ENCODE measurements at places on chromosomes 6 and 20.
A peak's percentile ranks its signal among the peaks of the same experiment; 100 is the strongest.

DNA sequence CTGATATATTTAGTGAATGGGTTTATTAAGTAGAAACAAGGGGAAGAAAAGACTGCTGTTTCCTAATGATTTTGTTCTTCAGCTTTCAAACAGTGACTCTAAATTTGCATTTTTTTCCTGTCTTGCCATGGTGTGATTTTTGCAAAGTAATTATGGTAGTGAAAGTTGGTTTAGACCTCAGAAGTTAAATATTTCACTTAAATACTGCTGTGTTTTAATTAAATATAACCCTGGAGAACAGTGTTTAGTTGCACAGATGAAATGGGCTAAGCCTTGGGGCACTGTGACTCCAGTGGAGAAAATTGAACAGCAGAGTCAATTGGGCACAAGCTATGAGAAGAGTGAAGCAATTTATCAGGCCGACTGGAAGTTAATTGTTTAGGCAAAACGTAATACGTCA lies 111.1 kb upstream of the MCHR2 start:
- peaks cover 7% of the 10 kb centered on the region for H3K27me3 ChIP-seq
- DNase-seq, result no peak
- no peaks in the 10 kb centered on the region for H3K36me3 ChIP-seq
- H3K4me3 ChIP-seq, result no peak overlapping the region

DNA sequence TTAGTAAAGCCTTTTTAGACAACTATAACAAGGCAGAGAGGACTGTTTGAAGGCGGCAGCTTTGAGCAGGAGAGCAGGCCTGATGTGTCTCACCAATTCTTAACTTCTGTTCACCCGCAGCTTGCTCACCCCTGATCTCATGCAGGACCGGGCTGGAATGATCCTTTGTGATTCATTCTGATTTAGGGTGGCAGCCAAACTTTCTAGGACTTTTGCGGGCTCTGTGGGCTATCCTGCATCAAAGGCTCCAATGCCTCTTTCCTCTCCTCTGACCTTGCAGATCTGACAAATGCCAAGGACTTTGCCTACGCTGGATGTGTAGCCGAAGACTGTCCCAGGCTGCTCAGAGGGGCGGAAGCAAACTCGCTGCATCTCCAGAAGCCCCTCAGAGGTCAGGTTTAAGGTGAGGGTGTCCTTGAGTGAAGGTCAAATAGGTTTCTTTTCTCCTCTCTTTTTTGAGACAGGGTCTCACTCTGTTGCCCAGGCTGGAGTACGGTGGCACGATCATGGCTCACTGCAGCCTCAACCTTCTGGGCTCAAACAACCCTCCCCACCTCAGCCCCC lies 72.3 kb downstream of the VEGFA start:
- H3K27me3 ChIP-seq, result no peaks in the 10 kb centered on the region
- H3K27ac ChIP-seq, result no peak overlapping the region
- H3K36me3 ChIP-seq, result no peaks in the 10 kb centered on the region
- no peak for DNase-seq

DNA sequence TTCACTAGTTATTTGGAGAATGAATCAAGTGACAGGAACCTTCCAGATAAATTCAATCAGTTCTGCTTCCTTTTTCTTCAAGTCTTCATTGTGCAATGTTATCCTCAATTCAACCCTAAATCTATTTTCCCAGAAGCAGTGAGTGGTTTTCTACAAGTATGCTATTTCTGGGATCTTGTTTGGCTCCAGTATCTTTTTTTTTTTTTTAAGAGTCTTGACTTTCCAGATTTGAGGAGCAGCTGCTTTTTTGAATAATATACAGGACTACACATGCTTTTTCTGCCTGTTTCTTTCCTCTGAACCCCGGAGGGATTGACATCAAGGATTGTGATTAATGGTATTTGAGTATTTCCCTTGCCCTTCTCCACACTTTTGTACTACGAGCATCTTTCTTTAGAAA lies 339.2 kb upstream of the JAG1 start:
- no peaks in the 10 kb centered on the region for H3K36me3 ChIP-seq
- H3K4me3 ChIP-seq, result no peak overlapping the region
- H3K27me3 ChIP-seq, result no peaks in the 10 kb centered on the region
- H3K4me1 ChIP-seq, result no peaks in the 10 kb centered on the region

GRCh38 chr20:20462185-20462584 lies 94.3 kb downstream of the INSM1 start:
- H3K27ac ChIP-seq, result no peak overlapping the region
- DNase-seq, result no peak
- peaks cover 7% of the 10 kb centered on the region for H3K36me3 ChIP-seq
- H3K4me1 ChIP-seq, result peaks cover 31% of the 10 kb centered on the region
- H3K4me3 ChIP-seq, result no peak overlapping the region

DNA sequence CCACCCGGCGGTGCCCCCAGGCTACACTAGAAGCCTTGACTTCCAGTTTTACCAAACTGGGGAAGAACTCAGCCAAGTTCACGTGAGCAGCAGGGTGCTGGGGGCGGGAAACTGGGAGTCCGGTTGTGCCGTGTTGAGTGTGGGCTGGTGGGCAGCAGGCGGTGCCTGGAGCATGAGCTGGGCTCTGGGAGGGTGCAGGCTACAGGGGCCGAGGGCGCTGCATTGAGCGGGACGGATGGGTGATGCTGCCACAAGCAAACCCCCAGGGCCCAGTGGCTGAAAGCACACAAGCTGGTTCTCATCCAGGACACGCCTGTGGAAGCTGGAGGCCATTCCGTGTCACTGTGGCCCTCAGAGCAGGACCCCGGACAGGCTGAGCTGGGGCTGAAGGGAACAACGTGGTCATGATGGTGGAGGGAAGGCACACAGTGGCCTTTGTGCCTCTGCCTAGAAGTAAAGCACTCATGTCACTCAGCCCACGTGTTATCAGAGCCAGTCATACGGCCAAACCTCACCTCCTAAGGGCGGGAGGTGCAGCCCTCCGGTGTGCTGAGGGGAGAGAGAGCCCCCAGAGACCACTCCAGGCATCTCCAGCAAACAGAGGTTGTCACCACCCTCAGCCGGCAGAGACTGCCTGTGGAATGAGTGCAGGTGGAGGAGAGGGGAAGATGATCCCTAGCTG lies 29.5 kb downstream of the RBM38 start:
- peak overlapping the region; percentile 24 for H3K4me3 ChIP-seq
- DNase-seq, result no peak
- no peak overlapping the region for H3K27ac ChIP-seq
- H3K4me1 ChIP-seq, result peaks cover 39% of the 10 kb centered on the region
- H3K36me3 ChIP-seq, result no peaks in the 10 kb centered on the region

GRCh38 chr6:43944908-43945767 lies 175.1 kb downstream of the VEGFA start:
- DNase-seq, result no peak
- no peaks in the 10 kb centered on the region for H3K4me1 ChIP-seq
- no peak overlapping the region for H3K4me3 ChIP-seq
- H3K36me3 ChIP-seq, result peaks cover 17% of the 10 kb centered on the region

DNA sequence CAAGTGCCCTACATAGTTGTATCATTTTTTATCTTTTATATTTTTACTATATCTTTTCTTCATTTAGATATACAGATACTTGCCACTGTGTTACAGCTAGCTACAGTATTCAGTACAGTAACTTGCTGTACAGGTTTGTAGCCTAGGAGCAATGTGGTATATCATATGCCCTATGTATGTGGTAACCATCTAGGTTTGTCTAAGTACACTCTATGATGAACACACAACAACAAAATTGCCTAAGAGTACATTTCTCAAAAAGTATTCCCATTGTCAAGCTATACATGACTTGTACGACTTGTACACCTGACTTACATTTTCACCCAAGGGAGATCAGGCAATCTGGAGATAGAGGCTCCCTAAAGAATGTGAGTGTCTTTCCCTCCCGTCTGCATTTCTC lies 8.2 kb downstream of the ELOVL5 start:
- H3K36me3 ChIP-seq, result peaks cover 19% of the 10 kb centered on the region
- H3K27ac ChIP-seq, result peak overlapping the region; percentile 92
- H3K4me3 ChIP-seq, result peak overlapping the region; percentile 33
- peaks cover 81% of the 10 kb centered on the region for H3K4me1 ChIP-seq
- no peaks in the 10 kb centered on the region for H3K27me3 ChIP-seq

- no peaks in the 10 kb centered on the region for H3K27me3 ChIP-seq
- no peak overlapping the region for H3K4me3 ChIP-seq
- H3K27ac ChIP-seq, result peak overlapping the region; percentile 64
- H3K4me1 ChIP-seq, result peaks cover 6% of the 10 kb centered on the region
- no peak for DNase-seq
These were observed 15.6 kb downstream of the BCLAF1 start for GRCh38 chr6:136274062-136274461.

- H3K27me3 ChIP-seq, result no peaks in the 10 kb centered on the region
- no peaks in the 10 kb centered on the region for H3K36me3 ChIP-seq
- no peak for DNase-seq
- no peak overlapping the region for H3K27ac ChIP-seq
- H3K4me3 ChIP-seq, result no peak overlapping the region
These were observed 75.4 kb upstream of the LAMA2 start for GRCh38 chr6:128807577-128807976.
